ENCODE measurements at places on chromosomes 6 and 20.

- DNase-seq, result no peak
Measured at GRCh38 chr6:66210964-66211363, 503.9 kb upstream of the EYS start.

- DNase-seq, result no peak
Measured at GRCh38 chr6:151544453-151544852, 50.6 kb downstream of the CCDC170 start.

- peak; percentile 41 for DNase-seq
Measured at GRCh38 chr6:158475344-158476302, 84.3 kb upstream of the TMEM181 start.

DNA sequence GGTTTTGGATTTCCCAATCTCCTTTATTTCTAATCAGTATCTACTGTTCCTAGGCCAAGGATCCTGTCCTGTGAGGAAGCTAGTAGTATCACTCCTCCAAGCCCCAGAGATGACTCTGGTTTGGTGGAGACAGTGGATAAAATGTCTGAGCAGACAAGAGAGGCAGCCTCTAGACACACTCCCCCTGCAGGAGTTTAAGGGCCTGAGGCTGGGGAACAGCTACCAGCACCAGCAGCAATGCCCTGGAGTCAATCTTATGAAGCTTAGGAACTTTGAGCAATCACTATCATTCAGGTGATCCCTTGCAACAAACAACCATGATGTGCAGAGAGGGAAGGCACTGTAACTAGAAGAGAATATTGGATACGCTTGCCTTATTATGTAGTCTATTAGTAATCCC, 384.7 kb upstream of the ID4 start:
- DNase-seq, result no peak

- no peak for DNase-seq
Measured at GRCh38 chr6:80642452-80642851, 536.0 kb downstream of the BCKDHB start.

DNA sequence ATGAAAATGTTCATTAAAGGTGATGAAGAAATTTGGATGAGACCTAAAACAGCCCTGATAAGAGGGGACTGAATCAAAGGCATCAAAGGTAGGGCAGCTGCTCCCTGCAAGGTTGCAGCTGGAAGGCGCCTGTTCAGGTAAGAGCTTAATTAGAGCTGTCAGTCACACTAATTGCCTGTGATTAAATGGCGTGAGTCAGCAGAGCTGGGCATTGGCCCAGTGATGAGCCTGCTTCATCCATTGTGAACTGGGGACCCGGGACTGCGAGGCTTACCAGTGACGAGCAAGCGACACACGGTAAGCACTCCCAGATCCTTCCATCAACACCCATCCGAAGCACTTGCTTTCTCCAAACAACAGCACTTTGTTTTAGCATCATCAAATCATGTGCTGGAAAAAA, 621.5 kb upstream of the CDH4 start:
- DNase-seq, result no peak

DNA sequence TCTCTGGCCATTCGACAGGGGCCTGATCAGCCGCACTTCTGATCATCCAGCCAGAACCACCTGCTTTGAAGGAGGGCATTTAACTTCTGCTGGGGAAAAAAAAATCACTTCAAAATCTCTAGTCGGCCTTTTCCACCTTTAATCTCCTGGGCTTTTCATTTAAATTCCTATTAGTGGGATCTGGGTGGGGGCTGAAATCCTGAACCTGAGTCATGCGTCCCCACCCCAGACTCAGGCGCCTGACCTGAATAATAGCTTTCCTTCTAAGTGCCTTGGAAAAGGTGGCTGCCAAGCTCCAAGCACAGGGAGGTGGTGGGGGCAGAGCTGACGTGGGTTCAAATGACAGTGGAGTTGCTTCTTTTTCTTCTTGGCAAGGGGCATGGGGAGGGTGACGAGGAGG, 246.0 kb upstream of the EXOC2 start:
- DNase-seq, result no peak

GRCh38 chr20:5261763-5262162, 55.0 kb downstream of the PROKR2 start:
- no peak for DNase-seq

GRCh38 chr6:76792394-76792793, 670.9 kb downstream of the HTR1B start:
- DNase-seq, result no peak

DNA sequence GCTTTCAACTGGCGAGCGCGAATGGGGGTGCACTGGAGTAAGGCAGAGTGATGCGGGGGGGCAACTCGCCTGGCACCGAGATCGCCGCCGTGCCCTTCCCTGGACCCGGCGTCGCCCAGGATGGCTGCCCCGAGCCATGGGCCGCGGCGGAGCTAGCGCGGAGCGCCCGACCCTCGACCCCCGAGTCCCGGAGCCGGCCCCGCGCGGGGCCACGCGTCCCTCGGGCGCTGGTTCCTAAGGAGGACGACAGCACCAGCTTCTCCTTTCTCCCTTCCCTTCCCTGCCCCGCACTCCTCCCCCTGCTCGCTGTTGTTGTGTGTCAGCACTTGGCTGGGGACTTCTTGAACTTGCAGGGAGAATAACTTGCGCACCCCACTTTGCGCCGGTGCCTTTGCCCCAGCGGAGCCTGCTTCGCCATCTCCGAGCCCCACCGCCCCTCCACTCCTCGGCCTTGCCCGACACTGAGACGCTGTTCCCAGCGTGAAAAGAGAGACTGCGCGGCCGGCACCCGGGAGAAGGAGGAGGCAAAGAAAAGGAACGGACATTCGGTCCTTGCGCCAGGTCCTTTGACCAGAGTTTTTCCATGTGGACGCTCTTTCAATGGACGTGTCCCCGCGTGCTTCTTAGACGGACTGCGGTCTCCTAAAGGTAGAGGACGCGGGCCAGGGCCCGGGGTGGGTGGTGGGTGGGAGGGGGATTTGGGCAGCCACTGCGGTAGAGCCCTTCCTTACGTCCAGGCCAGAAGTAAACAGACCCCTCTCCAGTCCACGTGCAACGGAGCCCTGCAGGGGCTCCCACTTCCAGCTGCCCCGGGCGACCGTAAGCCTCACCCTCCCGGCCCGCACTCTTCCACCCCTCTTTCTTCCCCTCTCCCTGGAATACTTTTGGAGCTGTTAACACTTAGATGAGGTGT, 998 bp downstream of the BMP2 start:
- DNase-seq, result no peak

- no peak for DNase-seq
Measured at GRCh38 chr6:151111670-151112069, 128.1 kb upstream of the AKAP12 start.

Data from epithelial cell of proximal tubule (primary cell).